ENCODE measurements at places on chromosomes 2 and 18. TPM values are rescaled to one million over a fixed set of nuclear protein-coding genes. Genes with fewer than 3 reads are reported as not detected.

The MYO1B gene
- 0.79 TPM for total RNA-seq

The CFC1 gene
- not detected for total RNA-seq

The CDH19 gene
- total RNA-seq: not detected

The SMC6 gene
- total RNA-seq: 14.1 TPM
